ENCODE measurements at places on chromosomes 13 and 19.

GRCh38 chr19:50626011-50626410, 13.7 kb downstream of the SYT3 start:
- no peak for DNase-seq

GRCh38 chr13:43388282-43389034, 365.1 kb downstream of the DNAJC15 start:
- DNase-seq, result no peak

DNA sequence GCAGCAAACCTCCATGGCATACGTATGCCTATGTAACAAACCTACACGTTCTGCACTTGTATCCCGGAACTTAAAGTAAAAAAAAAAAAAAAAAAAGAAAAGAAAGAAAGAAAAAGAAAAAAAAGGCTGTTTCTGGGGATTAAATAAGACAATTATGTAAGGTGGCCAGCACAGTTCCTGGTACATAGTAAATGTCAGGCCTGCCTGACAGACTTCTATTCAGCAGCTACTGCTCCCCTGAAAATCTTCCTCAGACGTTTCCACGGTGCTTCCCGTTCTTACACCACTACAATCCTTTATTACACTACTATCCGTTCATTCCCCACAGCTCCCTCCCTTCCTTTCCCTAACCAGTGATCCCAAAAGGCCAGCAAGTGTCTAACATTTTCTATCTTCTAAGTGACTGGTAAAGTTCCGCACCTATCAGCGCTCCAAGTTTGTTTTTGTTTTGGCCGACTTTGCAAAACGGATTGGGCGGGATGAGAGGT, 636 bp upstream of the RB1 start:
- DNase-seq, result no peak

DNA sequence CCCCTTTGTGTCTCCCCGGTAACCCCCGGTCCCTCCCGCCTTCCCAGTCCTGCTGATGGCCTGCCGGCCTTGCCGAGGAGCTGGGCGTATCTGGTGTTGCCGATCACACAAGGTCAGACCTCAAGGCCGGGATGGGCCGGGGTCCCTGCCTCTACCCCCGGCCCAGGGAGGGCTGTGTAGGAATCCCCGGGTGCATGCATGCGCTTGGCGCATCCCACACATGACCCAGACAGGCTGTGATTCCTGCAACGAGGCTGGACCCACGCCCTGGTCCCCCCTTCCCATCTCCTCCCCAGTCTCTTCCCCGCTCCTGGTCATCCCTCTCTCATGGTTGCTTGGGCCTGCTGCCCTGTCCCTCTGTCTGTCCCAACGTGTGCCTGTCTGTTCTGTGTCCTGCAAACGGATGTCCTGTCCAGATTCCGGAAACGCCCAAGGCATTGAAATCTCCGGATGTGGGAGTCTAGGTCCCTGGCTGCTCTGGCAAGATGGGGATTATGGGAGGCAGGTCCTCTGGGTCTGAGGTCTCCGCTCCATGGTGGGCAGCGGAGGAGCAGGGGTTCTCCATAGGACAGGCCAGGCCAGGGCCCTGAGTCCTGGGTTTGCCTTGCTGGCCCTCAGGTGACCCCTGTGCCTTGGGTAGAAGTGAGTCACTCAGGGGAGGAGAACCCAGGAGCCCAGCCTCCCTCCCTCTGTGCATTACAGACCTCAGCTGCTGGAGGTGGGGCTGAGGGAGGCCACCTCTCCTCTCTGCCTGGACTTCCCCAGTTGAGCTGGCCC, 1.6 kb downstream of the PKN1 start:
- no peak for DNase-seq

- no peak for DNase-seq
These were observed 72.8 kb downstream of the HSPH1 start for GRCh38 chr13:31088826-31089420.
